Stimulated activated naive CD8-positive, alpha-beta T cell treated with anti-CD3 and anti-CD28 coated beads, Interleukin-15, amount 100 ng/mL, for 72 hours (primary cell): ENCODE measurements at places on chromosomes 11 and 22.

DNA sequence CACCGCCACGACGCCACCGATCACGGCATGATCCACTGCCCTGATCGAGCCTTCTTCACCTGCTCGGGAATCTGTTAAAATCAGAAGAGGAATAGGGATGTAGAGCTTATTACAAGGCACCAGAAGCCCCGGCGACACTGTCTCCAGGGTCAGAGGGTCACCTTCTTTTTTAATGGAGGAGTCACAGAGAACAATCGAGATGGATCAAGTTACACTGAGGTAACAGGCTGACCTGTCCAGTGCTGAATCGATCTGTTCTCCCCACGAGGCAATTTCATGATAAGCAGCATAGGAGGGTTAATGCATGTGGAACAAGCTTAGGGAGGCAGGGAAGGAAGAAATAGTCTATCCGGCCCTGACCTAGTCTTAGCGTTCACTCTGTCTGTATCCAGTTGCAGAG lies 325.5 kb downstream of the CADM1 start:
- no peak for DNase-seq

DNA sequence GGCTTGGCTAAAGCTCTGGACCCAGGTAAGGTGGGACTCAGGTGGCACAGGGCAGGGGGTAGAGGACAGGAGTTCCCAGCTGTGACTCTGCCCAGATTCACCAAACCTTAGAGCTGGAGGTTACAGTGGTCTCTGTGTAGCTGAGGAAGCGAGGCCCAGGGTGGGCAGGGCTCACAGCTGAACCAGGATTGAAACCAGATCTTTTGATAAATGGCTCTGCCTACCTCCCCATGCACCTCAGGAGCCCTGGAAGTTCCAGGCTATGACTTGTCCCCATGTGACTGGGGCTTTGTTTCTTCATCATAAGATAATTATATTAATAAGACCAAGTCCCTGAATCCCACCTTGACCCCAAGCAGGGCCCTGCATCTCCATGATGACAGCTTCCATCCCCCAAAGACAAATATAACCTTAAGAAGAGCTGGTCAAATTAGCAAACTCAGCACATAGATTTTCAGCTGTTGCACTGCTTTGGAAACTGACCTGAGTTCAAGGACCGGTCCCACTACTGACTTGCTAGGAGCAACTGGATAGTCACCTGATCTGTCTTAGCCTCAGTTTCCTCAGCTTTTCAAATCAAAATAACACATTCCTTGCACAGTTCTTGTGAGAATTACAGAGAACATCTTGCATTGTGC lies 21.3 kb upstream of the TSKU start:
- no peak for DNase-seq

DNA sequence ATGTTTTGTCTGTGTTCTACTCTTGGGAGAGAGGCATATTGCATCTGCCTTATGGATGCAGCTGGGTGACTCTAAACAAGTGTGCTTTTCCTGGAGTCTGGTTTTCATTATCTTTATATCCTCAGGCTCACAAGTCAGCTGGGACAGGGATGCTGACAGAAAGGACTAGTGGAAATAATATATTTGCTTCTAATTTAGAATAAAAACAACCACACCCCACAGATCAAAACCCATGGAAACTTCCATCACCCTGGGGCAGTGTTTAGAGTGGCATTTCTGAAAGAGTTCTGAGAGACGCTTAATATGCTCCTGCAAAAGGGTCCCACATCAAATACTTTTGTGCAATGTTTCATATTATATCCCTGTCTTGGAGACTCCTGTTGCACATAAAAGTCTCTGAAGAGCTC lies 20.8 kb downstream of the KCNE3 start:
- no peak for DNase-seq

GRCh38 chr11:17748044-17748443 lies 13.5 kb downstream of the KCNC1 start:
- no peak for DNase-seq

DNA sequence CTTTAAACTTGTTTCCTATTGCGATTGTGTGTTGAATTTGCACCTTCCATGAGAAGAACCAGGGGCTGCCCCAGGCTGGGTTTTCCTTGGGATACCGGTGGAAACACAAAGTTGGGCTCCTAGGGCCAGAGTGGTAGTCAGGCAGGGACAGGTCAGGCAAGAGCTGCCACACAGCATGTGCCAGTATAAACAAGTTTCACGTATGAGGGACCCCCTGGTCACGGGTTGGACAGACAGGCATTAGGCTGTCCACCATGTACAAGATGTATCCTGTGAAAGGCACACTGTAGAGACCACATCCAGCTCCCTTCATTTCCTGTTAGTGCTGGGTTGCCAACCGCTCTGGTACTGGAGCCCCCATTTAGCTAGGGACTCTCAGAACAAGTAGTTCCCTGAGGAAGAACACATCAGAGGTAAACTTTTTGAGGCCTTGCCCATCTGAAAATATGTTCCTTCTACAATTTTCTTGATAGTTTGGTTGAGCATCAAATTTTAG lies 8.8 kb downstream of the UPB1 start:
- DNase-seq, result no peak

GRCh38 chr22:32528316-32528715 lies 53.7 kb downstream of the FBXO7 start:
- no peak for DNase-seq

DNA sequence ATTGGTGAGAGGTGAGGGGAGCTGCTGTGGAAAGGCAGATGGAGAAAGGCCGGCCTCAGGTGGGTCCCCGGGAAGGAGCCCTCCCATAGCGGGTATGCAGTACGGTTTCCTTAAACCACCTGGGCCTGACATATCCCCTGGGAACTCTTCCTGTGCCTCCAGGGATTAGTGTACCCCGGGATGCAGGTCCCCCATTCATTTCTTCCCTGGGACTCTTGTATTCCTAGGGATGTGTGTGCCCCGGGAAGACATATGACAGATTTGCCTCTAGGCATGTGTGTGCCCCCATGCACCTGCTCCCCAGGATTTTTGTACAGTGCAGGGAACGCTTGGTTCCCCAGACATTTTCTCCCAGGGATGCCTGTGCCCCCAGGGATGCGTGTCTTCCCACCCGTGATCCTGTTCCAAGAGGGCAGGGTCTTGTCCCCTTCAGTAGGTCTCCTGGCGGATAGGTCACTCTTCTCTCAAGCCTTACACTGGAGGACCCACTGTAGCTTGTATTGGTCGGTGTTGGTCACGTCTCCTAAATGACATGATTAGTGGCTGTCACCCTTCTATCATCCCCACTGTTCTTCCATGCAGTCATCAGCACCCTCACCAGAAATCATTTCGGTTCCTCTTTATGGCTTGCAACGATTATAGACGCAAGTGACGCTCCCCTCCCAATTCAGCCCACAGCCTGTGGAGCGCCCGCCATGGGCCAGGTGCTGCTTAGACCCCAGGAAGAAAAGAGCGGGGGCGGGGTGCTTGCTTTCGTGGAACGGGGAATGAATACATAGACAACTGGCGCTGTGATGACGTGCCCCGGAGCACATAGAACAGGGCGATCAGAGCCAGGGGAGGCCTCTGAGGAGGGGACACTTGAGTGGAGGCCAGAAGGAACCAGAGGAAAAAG lies 1.3 kb downstream of the PARVB start:
- no peak for DNase-seq

GRCh38 chr11:34185926-34186841 lies 80.8 kb downstream of the NAT10 start:
- no peak for DNase-seq

DNA sequence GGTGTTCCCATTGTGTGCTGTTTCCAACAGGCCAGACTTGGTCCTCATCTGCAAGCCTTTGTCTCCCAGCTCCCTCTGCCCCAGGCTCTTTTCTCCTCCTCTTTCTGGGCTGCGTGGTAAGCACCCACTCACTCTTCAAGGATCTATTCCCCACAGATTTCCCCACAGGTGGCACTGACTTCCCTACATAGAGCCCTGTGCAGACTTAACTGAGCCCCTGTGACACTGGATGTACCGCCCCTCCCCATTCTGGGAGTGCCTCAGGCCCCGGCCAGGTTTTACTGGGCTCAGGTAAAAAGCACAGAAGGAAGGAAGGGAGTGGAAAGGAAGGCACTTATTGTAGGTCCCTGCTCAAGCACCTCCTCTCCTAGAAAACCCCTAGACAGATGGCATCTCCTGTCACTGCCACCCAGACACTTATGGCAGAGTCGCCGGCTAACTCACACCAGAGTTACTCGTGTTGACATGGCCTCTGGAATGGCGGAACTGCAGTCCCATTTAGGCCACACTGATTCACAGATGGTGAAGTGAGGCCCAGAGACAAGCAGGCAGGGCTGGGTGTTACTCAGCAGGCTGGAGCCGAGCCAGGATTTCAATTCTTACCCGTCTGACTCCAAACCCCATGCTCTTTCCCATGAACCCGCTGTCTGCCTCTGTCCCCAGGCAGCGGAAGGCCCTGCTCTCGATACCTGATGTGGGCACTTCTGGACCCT lies 47.2 kb downstream of the LRRC32 start:
- no peak for DNase-seq

DNA sequence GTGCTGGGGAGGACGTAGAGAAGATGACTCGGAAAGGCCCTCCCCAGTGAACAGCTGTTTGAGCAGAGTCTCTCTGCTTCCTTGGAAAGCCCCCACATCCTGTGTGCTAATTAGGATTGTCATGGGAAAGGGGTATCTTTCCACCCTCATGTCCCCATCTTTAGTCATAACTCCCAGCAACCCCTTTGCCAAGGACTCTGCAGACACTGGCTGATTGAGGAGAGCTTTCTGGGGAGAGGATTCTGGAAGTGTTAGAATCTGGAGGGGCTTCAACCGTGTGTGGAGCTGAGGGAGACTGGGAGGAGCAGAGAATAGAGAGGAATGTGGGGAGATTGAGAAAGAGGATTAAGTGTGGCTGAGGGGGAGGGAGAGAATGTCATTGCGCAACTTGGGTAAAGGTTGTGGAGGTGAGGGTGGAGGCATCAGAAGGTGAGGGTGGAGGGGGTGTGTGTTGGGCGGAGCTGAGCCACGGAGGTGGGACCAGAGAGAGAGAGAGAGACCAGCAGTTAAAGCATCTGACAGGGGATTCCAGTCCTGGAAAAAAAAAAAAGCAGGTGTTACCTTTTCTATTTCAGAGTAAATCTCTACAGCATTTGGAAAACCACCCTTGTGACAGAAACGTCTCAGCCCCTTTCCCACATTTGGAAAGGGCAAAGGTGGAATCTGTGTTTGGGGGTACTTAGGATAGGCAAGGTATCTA lies 2.2 kb downstream of the DTX4 start:
- no peak for DNase-seq

GRCh38 chr22:45053094-45053493 lies 43.3 kb upstream of the PHF21B start:
- DNase-seq, result no peak

GRCh38 chr22:44588348-44588747 lies 90.3 kb upstream of the RTL6 start:
- no peak for DNase-seq

DNA sequence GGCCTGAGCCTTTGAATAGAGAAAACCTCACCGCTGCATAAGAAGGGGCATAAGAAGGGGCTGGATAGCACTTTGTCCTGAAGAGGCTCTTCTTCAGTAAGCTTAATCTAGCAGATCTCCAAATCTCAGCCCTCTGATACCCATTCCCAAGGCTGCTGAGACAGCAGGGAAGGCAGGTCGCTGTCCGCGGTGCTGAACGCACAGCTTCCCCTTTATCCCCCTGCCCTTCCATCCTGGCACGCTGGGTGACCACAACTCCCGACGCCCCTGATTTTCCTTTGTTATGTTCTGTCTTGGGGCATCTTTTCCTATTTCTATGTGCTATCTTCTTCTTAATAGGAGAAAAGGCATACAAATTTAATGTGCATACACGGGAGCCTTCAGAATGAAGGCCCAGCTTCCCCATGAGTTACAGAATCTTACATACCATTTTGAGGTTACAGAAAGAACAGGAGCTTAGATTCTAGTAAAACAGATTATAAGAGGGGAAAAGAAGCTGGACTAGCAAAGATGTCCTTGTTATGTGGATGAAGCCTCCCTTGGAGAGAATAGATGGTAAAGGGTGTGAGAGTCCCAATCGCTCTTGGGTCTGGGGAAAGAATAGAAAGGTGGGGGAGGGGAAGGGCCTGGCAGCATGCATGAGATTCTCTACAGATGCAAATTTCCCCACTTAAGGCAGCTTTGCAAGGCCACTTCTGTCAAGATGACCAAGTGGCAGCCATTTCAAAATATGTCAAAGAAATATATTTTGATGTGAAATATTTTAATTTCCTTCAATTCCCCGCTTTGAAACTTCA lies 5.7 kb upstream of the SULT4A1 start:
- no peak for DNase-seq

DNA sequence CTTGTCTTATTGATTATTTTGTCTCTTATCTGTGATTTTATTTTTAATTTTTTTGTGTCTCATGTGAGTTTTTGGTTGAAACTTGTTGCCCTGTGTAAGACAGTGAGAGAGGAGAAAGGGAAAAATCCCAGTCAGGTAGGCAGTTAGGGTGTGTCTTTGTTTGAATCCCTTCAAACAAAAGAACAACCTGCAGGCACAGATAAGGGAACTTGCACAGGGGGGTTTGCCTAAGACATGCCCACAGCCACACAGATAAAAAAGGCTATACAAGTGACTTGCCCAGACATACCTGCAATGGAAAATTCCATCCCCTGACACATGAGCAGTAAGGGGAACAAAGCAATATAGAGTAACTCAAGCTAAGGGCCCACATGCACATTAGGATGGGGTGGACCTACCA lies 127.8 kb upstream of the PLET1 start:
- DNase-seq, result no peak

DNA sequence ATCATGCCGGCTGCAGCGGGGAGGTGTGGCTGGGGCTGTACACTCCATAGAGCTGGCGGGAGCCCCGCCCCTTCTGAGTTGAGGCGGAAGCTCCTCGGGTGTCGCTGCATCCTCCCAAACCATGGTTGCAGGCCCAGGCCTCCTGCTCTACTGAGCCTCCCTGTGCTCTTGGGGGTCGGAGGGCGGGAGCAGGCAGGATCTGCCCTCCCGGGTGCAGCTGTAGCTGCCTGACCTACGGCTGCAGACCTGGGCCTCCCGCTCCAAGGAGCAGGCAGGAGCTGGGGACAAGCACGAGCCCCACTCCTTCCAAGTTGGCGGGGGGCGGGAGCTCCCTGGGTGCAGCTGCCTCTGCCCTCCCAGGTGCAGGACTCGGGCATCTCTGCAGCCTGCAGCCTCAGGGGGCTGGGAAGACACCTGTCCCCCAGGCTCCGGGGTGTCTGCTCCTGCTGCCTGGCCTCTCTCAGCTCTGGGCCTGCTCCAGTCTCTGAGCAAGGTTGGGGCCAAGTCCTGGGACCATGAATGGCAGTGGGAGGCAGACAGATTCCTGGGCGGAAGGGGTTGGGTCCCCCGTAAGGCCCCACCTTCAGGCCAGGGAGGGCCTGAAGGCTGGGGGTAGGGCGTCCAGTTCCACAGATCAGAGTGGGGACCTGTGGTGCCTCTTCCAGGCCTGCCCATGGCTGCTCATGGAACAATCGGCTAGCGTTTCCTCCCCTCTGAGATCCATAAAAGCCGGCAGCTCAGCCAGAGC lies 46.4 kb upstream of the SC5D start:
- DNase-seq, result no peak

DNA sequence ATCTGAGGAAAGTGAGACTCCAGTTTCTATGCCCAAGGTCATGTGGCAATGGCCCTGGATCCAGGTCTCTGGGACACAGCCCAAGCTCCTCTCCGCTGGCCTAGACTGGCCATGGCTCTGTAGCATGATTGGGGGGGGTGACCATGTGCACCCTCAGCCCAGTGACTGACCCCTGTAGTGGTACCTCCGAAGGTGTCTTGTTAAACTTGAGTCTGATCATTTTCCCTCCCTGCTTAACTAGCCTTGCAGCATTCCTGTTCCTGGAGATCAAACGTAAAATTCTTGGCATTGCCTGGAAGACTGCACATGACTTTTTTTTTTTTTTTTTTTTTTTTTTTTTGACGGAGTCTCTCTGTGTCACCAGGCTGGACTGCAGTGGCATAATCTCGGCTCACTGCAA lies 1116.0 kb downstream of the TBC1D22A start:
- DNase-seq, result no peak
